Testis (tissue), 5 donors: ENCODE measurements at places on chromosomes 4 and X.

DNA sequence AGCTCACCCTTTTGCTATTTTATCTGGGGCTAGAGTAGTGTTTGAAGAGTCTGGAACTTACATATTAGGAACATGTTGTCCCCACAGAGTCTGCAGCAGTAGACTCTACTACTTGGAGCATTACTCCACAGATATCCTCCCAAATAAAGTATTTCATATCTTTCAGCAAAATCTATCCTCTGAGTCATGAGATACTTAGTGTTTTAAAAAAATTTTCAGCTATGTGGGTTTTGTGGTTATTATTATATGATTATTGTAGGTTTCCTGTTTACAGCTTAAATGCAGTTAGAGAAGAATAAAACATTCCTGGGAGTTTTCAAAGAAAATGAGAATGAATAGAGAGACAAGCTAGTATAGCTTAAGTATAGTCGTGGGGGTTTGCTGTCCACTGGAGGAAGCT, 30.9 kb downstream of the PAGE2 start:
- no peak for DNase-seq
- H3K27me3 ChIP-seq, result no peaks in the 10 kb centered on the region
- H3K4me3 ChIP-seq, result no peak overlapping the region
- peaks cover 6% of the 10 kb centered on the region for H3K4me1 ChIP-seq
- no peak overlapping the region for H3K27ac ChIP-seq
- H3K36me3 ChIP-seq, result no peaks in the 10 kb centered on the region

- H3K27ac ChIP-seq, result no peak overlapping the region
- no peaks in the 10 kb centered on the region for H3K4me1 ChIP-seq
- H3K36me3 ChIP-seq, result no peaks in the 10 kb centered on the region
- no peak for DNase-seq
- no peak overlapping the region for H3K4me3 ChIP-seq
- no peaks in the 10 kb centered on the region for H3K27me3 ChIP-seq
Measured at GRCh38 chrX:12210971-12211370, 72.7 kb downstream of the FRMPD4 start.

GRCh38 chr4:53844551-53844950, 219.9 kb downstream of the CHIC2 start:
- H3K36me3 ChIP-seq, result no peaks in the 10 kb centered on the region
- H3K4me1 ChIP-seq, result peaks cover 7% of the 10 kb centered on the region
- no peaks in the 10 kb centered on the region for H3K27me3 ChIP-seq

DNA sequence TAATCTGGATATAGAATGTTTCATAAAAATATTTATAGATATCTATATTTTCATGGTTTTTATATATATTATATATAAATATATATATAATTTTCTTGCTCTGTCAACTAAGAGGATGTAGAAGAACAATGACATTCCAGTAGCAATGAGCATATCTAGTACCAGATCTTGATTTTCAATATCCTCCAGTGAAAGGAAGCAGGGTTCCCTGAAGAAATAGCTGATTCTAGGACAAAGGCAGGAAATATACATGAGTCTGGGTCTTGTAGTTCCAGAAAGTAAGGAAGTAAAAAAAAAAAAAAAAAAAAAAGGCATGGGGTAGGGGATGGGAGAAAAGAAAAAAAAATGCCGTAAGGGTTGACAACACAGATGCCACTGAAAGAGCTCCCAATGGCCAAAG, 241.4 kb downstream of the RASL11B start:
- no peaks in the 10 kb centered on the region for H3K36me3 ChIP-seq
- H3K4me3 ChIP-seq, result no peak overlapping the region
- no peak overlapping the region for H3K27ac ChIP-seq
- DNase-seq, result no peak
- no peaks in the 10 kb centered on the region for H3K4me1 ChIP-seq
- no peaks in the 10 kb centered on the region for H3K27me3 ChIP-seq

GRCh38 chrX:129572422-129572821, 32.4 kb downstream of the OCRL start:
- DNase-seq, result no peak
- H3K27ac ChIP-seq, result no peak overlapping the region
- no peaks in the 10 kb centered on the region for H3K4me1 ChIP-seq
- H3K4me3 ChIP-seq, result no peak overlapping the region
- H3K27me3 ChIP-seq, result no peaks in the 10 kb centered on the region

GRCh38 chr4:114378305-114378903, 220.2 kb upstream of the UGT8 start:
- no peaks in the 10 kb centered on the region for H3K4me1 ChIP-seq
- H3K27ac ChIP-seq, result no peak overlapping the region
- no peaks in the 10 kb centered on the region for H3K36me3 ChIP-seq

DNA sequence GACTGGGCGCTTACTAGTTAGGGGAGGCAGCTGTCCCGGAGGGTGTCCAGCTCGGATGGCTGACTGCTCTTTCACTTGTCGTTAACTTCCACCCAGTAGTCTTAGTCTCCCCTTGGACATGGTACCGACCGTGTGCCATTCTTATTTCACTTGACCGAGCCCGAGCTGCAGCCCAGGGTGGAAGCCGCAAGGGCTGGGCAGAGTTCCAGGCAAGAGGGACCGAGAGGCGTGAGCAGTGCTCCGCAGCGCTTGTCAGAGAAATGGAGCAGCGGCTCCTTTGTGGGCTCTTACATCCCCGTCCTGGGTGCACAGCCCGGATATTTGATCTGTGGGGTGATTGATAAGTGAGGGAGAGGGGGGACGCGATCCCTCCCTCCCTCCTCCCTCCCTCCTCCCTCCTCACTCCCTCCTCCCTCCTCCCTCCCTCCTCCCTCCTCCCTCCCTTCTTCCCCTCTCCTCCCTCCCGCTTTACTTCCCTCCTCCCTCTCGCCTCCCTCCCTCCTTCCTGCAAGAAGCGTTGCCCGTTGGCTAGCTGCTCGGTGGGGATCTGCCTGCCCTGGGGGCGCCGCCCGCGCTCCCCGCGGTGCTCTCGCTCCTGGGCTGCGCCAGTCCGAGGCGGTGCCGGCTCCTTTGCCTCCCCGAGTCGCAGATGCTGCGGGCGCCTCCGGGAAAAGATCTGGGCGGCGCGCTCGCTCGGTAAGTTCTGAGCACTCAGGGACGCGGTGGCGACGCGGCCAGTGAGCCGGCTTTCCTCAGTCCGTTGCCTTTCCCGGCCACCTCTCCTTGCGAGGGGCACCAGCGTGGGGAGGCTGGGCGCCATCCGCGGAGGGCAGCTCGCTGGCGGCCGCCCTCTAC, at the start of gene SLITRK2:
Gene SLITRK2, plus strand, starts transcription at position 499 of the 855 bp plus-strand sequence. CDS start 4,597 bp downstream, outside the sequence.
- H3K4me1 ChIP-seq, result no peaks in the 10 kb centered on the region
- H3K27me3 ChIP-seq, result no peaks in the 10 kb centered on the region
- H3K36me3 ChIP-seq, result no peaks in the 10 kb centered on the region
- H3K27ac ChIP-seq, result no peak within 1 kb of the TSS
- peak within 1 kb of the TSS; percentile 36 for H3K4me3 ChIP-seq

DNA sequence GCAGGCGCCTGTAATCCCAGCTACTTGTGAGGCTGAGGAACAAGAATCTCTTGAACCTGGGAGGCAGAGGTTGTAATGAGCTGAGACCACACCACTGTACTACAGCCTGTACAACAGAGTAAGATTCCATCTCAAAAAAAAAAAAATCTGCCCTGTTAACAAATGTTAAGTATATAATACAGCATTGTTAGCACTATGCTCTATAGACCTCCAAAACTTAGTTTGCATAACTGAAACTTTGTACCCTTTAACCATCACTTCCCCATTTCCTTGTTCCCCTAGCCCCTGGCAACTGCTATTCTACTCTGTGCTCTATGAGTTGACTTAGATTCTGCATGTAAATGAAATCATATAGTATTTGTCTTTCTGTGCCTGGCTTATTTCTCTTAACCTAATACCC, 76.7 kb downstream of the TAB3 start:
- H3K27me3 ChIP-seq, result no peaks in the 10 kb centered on the region
- H3K36me3 ChIP-seq, result no peaks in the 10 kb centered on the region
- no peak overlapping the region for H3K4me3 ChIP-seq

- H3K27me3 ChIP-seq, result no peaks in the 10 kb centered on the region
- no peaks in the 10 kb centered on the region for H3K36me3 ChIP-seq
Measured at GRCh38 chrX:150759568-150760416, 66.6 kb downstream of the MTMR1 start.

- no peak for DNase-seq
- no peak overlapping the region for H3K27ac ChIP-seq
- no peaks in the 10 kb centered on the region for H3K27me3 ChIP-seq
- H3K4me1 ChIP-seq, result no peaks in the 10 kb centered on the region
Measured at GRCh38 chrX:148161701-148162100, 180.6 kb downstream of the FMR1NB start.

- H3K27ac ChIP-seq, result no peak overlapping the region
- DNase-seq, result no peak
- no peak overlapping the region for H3K4me3 ChIP-seq
- H3K36me3 ChIP-seq, result no peaks in the 10 kb centered on the region
- no peaks in the 10 kb centered on the region for H3K27me3 ChIP-seq
- H3K4me1 ChIP-seq, result no peaks in the 10 kb centered on the region
Measured at GRCh38 chr4:73679836-73680235, 59.6 kb upstream of the RASSF6 start.

DNA sequence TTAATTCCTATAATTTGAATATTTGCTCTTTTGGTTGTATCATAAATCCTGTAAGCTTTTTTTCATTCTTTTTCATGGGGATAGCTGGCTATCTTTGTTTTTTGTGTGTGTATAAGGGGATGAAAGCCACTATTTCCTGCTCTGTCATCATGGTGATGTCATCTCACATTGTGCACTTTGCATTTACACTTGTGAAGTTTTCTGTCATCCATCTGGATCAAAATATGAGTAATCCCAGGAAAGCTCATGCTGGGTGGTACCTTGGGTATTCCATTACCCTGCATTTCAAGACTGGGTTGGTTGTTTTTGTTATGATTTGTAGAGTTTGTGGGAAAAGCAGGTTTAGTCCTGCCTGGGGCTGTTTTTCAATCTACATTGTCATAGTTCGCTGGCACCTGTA, 367.3 kb downstream of the CHIC1 start:
- no peak overlapping the region for H3K27ac ChIP-seq
- no peak overlapping the region for H3K4me3 ChIP-seq
- no peaks in the 10 kb centered on the region for H3K36me3 ChIP-seq
- no peaks in the 10 kb centered on the region for H3K4me1 ChIP-seq
- H3K27me3 ChIP-seq, result no peaks in the 10 kb centered on the region

- no peaks in the 10 kb centered on the region for H3K36me3 ChIP-seq
- H3K27ac ChIP-seq, result no peak overlapping the region
- H3K4me3 ChIP-seq, result no peak overlapping the region
- DNase-seq, result no peak
- no peaks in the 10 kb centered on the region for H3K27me3 ChIP-seq
- H3K4me1 ChIP-seq, result no peaks in the 10 kb centered on the region
Measured at GRCh38 chr4:73847526-73848182, 5.4 kb upstream of the PF4V1 start.

GRCh38 chr4:123485601-123486000, 89.0 kb downstream of the SPRY1 start:
- H3K27ac ChIP-seq, result no peak overlapping the region
- DNase-seq, result no peak
- H3K27me3 ChIP-seq, result no peaks in the 10 kb centered on the region
- H3K36me3 ChIP-seq, result no peaks in the 10 kb centered on the region
- H3K4me1 ChIP-seq, result no peaks in the 10 kb centered on the region
- no peak overlapping the region for H3K4me3 ChIP-seq

DNA sequence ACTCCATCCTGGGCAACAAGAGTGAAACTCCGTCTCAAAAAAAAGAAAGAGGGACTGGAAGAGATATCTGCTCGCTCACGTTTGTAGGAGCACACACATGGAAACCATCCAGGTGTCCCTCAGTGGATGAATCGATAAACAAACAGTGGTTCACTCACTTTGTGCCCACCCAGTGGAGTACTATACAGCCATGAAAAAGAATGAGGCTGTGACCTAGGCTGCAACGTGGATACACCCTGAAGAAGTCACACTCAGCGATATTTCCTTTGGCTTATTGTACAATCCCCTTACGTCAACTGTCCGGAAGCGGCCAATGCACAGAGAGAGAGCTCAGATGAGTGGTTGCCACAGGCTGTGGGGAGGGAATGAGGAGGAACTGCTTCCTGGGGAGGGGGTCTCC, 82.3 kb upstream of the PPP2R3B start:
- H3K4me3 ChIP-seq, result no peak overlapping the region
- no peak for DNase-seq
- H3K27ac ChIP-seq, result no peak overlapping the region
- H3K27me3 ChIP-seq, result no peaks in the 10 kb centered on the region
- H3K4me1 ChIP-seq, result no peaks in the 10 kb centered on the region

DNA sequence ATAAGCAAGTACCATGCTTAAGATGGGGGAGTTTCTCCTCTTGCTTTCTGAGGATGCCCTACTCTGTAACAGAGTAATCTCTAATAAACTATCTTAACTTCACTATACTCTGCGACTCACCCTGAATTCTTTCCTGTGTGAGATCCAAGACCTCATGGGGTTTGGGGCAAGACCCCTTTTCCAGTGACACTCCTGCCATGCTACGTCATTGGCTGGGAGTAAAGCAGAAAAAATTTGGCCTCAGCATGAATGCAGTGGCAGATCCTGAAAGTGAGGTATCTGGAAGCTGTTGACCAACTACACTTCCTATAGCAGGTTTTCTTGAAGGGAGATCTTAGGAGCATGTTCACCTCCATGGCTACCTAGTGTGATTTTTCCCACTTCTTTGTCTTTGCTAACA, 109.1 kb upstream of the MED14 start:
- no peak overlapping the region for H3K27ac ChIP-seq
- no peaks in the 10 kb centered on the region for H3K4me1 ChIP-seq
- no peak overlapping the region for H3K4me3 ChIP-seq
- no peaks in the 10 kb centered on the region for H3K36me3 ChIP-seq
- H3K27me3 ChIP-seq, result no peaks in the 10 kb centered on the region
- no peak for DNase-seq

GRCh38 chrX:72041176-72041575, 90.5 kb downstream of the RTL5 start:
- no peak for DNase-seq
- H3K27me3 ChIP-seq, result no peaks in the 10 kb centered on the region
- H3K27ac ChIP-seq, result no peak overlapping the region
- H3K4me1 ChIP-seq, result no peaks in the 10 kb centered on the region

DNA sequence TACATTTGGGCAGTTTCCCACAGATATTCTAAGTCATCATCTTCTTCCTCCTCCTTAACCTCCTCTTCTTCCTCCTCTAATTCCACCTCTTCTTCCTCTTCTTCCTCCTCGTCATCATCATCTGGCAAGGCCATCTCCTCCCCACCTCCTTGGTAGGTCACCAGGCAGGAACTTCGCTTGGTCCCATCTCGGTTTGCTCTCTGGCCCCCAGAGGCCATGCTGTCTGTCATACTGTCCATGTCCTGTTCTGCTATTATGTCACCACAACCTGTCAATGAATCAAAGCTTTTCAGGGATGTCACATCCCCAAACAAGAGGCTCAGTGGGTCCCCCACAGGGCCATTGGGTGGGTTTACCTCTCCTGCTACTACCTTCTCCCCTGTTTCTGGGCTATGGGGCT, 13.5 kb downstream of the AMER1 start:
- H3K27ac ChIP-seq, result no peak overlapping the region
- no peaks in the 10 kb centered on the region for H3K27me3 ChIP-seq
- H3K36me3 ChIP-seq, result no peaks in the 10 kb centered on the region
- DNase-seq, result no peak

GRCh38 chr4:4411906-4412305, 25.0 kb downstream of the NSG1 start:
- H3K27me3 ChIP-seq, result no peaks in the 10 kb centered on the region
- H3K36me3 ChIP-seq, result no peaks in the 10 kb centered on the region
- no peaks in the 10 kb centered on the region for H3K4me1 ChIP-seq
- no peak for DNase-seq

- no peaks in the 10 kb centered on the region for H3K36me3 ChIP-seq
- no peaks in the 10 kb centered on the region for H3K4me1 ChIP-seq
- H3K27ac ChIP-seq, result no peak overlapping the region
- no peak overlapping the region for H3K4me3 ChIP-seq
- DNase-seq, result peak; percentile 49
- no peaks in the 10 kb centered on the region for H3K27me3 ChIP-seq
Measured at GRCh38 chr4:87679449-87680169, 29.5 kb downstream of the DMP1 start.

- H3K4me3 ChIP-seq, result no peak overlapping the region
- H3K27me3 ChIP-seq, result no peaks in the 10 kb centered on the region
- no peak for DNase-seq
- H3K4me1 ChIP-seq, result no peaks in the 10 kb centered on the region
- no peak overlapping the region for H3K27ac ChIP-seq
- no peaks in the 10 kb centered on the region for H3K36me3 ChIP-seq
Measured at GRCh38 chr4:1556541-1557220, 127.4 kb downstream of the FAM53A start.
